ENCODE measurements at places on chromosomes 4 and X.

DNA sequence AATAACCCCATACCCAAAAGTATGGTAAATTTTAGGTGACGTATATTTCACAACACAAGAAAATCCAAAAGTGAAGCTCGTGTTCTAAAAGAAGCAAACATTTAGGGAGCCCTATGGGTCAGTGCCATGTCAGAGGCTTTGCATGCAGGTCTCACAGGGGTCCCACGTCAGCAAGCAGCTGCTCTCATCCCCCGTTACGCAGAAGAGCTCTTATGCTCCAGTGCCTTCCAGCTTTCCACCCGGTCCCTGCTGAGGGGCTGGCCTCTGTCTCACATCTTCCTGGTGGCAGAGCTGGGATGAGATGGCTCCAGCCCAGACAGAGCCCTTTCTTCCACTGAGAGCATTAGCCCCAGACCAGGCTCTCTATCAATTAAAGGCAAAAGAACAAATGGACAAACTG, 82.0 kb downstream of the IRF2 start:
- no peak for DNase-seq

DNA sequence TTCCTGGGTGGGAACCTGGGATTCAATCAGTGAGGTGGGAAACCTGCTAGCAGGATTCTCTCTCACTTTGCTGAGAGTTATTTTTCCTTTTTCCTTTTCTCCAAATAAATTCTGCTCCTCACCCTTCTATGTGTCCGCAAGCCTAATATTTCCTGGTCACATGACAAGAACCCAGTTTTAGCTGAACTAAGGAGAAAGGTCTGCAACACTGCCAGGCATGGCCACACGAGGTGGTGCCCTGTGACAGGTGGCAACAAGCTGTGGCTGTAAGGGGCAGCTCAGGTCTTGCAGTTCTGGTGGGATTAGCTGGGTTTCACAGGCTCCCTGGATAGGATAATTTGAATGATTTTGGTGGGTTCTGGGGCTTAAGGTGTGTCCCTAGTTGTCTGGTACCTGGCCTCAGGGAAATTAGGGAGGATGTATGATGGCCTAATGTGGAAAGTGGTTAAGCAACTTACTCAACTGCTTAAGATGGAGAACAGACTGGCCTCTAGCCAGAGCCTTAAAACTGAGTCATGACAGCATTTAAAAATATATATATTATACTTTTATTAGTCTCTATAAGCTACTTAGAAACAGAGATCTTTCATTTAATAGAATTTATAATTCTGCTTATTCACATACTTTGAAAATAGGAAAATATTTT, 215.0 kb downstream of the IL15 start:
- no peak for DNase-seq

- no peak for DNase-seq
Observed at GRCh38 chrX:81201071-81201470, 642 bp downstream of the HMGN5 start.

DNA sequence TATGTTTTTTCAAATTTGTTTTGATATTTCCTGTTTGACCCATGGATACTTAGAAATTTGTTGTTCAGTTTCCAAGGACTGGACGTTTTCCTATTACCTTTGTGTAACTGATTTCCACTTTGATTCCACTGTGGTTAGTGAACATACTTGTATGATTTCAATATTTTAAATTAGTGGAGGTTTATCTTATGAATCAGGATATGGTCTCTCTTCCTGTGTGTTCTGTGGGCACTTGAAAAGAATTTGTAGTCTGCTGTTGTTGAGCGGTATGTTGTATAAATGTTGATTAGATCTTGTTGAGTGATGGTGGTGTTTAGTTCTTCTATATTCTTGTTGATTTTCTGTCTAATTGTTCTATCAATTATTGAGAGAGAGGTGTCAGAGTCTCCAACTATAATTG, 21.2 kb upstream of the LAMTOR3 start:
- DNase-seq = no peak

GRCh38 chr4:147683188-147683591, 773 bp downstream of the PRMT9 start:
- DNase-seq = no peak

DNA sequence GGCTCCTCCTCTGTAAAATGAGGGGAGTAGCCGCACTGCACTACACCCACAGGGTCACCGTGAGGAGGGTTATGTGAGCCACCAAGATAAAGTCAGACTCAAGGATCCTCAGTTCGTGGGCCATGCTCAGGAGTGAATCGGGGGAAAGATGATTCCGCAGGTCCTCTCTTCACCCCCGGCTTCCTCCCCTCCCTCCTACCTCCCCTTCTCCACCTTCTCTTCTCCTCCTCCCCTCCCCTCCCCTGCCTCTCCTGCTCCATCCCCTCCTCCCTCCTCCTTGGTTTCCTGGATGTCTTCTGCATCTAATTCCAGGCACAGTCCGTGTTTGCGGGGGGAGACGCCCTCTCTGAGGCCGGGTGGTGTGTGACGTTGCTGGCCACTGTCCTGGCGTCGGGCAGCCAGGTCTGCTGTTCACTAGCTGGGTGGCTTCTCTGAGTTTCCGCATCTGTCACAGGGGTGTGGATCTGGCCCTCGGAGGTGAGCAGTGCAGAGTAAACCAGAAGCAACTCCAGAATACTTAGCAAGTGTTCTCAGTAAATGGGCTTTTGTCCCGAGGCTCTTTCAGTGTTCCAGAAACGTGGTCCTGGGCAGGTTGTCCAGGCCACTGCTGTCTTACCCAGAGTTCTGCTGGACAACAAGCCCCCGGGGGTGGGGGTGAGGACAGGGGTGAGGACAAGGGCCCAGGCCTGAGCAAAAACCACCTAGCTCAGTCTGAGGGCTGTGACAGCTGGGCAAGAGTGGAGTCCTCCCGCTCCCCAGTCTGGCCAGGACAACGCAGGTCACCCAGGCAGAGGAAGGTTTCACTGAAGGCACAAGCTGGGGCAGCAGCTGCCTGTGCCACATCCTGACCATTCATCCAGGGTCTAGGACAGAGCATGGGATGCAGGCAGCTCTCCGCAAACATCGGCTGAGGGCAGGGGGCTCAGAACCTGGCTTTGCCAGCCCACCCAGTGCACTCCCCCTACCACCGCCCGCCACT, 92.4 kb downstream of the PPP2R2C start:
- peak; percentile 22 for DNase-seq

DNA sequence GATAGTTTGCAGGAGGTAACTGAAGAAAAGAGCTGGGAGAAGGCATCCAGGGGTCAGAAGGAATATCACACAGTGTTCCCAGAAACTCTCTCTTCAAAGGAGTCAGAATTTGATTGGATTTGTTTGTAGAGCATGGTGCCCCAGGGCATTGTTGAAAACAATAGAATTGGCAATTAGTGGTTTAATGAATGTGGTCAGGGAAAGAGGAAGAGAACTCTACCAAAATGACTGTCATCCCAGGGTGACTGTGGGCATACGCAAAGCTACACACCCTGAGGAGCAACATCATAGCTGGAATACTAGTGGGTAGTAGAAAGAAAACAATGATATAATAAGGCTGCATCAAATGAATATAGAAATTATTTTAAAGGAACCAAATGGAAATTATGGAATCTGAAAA, 21.5 kb downstream of the TNIP2 start:
- no peak for DNase-seq

DNA sequence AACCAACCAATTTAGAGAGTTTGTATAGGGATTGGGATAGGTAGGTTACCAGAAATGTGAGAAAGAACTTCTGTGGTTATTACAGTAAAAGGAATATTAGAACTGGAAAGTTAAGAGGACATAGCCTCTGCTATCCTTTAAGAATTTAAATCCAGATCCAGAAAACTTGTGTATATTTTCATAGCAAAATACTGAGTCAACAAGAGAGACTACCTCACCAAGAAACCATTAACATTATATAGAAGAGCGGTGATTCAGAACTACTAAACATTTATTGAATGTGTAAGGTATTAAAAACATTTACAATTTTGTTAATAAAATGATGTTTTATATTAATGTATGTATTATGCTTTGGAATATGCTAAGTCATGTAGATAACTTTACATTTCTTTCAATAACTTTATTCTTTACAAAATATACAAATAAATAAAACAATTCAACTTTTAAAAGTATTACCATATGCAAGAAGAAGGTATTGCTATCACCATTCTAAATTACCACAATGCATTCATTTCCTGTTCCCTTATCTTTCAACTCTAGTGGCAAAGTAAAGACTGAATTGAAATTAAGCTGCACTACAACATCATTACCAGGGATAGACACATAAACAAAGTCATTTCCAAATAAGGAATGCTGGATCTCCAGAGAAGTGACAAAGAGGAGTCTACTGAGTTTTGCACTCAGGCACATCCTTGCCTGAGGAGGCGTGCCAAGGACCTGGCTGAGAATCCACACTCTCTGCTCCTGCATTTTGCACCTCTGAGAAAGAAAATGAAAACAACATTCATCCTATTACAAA, 6.1 kb upstream of the BDH2 start:
- DNase-seq = no peak

GRCh38 chr4:140877781-140878180, 121.6 kb upstream of the TBC1D9 start:
- no peak for DNase-seq

- no peak for DNase-seq
Observed at GRCh38 chr4:7831330-7831729, 108.3 kb downstream of the AFAP1 start.

DNA sequence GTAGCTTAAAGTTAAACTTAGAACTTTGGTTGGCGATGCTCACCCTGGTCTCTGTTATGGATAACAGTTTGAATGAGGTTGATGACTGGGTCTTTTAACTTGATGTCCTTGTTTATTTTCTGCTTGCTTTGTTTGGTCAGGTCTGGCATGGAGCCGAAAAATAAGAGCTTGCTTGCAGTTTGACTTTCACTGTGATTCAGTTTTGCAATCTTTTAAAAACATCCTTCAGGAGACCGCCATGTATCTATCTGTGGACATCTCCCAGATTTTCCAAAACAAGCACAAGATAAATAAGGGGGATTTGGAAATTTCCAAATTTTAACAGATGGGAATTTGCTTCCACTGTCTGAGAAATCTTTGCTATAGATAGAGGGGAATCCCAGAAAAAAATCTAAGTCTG, 246.7 kb downstream of the PALLD start:
- DNase-seq = no peak

GRCh38 chrX:2962381-2962780, 33.2 kb upstream of the ARSD start:
- no peak for DNase-seq

DNA sequence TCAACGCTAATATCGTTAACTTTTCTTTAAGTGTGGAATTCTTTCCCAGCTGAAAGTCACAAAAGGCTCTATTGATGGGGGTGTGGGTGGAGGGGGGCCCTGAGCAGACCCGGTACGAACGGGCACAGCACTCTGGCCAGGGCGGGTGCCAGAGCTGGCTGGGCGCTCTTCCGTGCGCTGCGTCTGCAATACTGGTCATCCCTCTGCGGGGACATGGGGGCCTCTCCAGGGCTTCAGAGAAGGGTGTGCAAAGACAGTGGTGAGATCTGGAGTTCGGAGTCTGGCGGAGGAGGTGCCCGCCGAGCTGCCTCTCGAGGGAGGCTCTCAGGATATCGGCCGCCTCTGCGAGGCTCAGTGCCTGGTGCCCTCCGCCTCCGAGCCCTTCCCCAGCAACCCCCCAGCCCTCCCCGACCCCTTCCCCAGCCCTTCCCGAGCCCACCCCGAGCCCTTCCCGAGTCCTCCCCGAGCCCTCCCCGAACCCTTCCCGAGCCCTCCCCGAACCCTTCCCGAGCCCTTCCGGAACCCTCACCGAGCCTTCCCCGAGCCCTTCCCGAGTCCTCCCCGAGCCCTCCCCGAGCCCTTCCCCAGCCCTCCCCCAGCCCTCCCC, 34.3 kb downstream of the FGFRL1 start:
- DNase-seq = peak; percentile 18

GRCh38 chrX:25105221-25105620, 89.5 kb upstream of the ARX start:
- DNase-seq = no peak

DNA sequence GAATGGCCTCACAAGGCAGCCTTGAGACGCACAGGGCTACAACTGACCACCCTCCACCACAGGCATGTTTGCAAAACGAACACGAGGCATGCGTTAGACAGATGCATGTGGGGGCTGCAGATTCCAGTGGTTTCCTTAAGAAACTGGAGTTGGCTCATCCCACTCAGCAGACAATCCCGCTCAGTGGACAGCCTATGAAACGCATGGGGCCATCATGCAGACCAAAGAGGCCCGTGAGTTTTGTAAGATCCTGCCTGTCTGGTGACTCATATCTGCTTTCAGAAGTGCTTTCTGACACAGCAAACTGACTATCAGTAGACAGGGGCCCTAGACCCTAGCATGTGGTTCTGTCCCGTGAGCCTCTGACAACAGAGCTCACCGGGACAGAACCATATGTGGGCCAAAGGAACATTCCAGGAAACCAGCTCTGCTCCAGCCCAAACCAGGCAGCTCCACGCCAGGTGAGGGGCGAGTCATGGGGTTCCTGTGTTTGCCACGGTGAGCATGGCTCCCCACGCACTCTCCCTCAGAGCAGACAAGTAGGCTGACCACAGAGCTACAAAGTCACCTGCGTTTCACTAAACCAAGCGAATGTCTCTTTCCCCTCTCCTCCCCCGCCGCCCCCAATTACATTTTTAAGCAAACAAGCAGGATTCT, 74.4 kb downstream of the MTMR1 start:
- DNase-seq = no peak

- DNase-seq = no peak
Observed at GRCh38 chrX:46235778-46236177, 309.4 kb downstream of the ZNF674 start.

GRCh38 chr4:60034361-60034760, 1165.8 kb upstream of the ADGRL3 start:
- no peak for DNase-seq

GRCh38 chrX:5397409-5397808, 831.3 kb downstream of the NLGN4X start:
- no peak for DNase-seq

- DNase-seq = no peak
Observed at GRCh38 chrX:31652650-31653049, 580.8 kb upstream of the FTHL17 start.

- no peak for DNase-seq
Observed at GRCh38 chrX:144637731-144638130, 609.6 kb upstream of the SPANXN1 start.

- no peak for DNase-seq
Observed at GRCh38 chr4:70915874-70916559, 13.8 kb downstream of the MOB1B start.

GRCh38 chr4:3689576-3690550, 76.3 kb upstream of the ADRA2C start:
- DNase-seq = peak; percentile 41

DNA sequence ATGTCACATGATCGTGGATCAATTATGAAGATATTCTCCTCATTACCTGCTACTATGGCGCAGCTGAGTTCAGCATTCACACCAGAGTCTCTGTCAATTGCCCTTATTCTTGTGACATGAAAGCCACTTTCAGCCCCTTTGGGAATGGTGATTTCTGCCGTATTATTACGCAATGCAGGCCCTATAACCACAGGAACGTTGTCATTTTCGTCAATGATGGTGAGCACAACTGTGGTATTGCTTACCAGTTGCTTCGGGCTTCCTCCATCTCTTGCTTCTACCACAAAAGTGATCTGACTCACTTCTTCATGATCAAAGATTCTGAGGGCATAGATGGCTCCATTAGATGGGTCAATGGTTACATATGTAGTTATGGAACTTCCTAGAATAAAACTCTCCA, 2.1 kb downstream of the PCDH18 start:
- DNase-seq = no peak

Data from lower lobe of right lung (tissue), 2 donors.